ENCODE measurements at places on chromosomes 5 and 9. TPM values are rescaled to one million over a fixed set of nuclear protein-coding genes. Genes with fewer than 3 reads are reported as not detected.

DNA sequence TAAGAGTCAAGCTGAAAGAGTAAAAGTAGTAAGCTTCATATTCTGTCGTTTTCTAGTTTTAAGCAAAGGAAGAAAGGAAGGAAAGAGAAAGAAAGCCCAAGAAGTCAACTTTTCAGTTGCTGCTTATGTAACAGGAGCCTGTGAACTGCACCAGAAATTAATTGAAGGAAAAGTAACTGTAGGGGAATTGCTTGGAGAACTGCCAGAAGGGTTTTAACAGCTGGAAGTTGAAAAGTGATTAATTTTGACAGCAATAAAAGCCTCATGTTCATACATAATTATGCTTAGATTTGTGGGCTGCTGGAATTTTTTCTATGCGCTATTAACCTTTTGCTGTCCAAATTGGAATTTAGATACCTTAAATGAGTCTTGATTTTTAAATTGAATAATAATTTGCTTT is 255.7 kb downstream of the ENC1 start:
- H3K27me3 ChIP-seq = no peaks in the 10 kb centered on the region
- no peaks in the 10 kb centered on the region for H3K4me1 ChIP-seq

DNA sequence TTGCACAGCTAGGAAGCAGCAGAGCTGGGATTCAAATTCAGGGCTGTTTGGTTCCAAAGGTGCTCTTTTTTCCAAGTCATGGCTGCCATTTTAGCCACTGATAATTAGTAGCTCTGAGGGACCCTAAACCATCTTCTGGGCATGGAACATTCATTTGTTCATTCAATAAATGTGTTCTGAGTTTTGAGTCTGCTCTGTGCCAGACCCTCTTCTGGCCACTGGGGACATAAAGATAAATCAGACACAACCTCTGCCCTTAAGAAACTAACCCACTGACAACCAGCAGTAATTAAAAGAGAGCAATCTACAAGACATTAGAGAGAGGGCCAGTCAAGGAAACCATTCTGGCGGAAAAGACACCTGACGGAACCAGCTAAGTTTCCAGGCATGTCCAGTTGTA is 2.0 kb upstream of the CPEB4 start:
- no peaks in the 10 kb centered on the region for H3K27me3 ChIP-seq
- peak overlapping the region; percentile 80 for H3K27ac ChIP-seq
- H3K36me3 ChIP-seq = no peaks in the 10 kb centered on the region
- H3K4me1 ChIP-seq = peaks cover 8% of the 10 kb centered on the region
- no peak overlapping the region for H3K4me3 ChIP-seq

- H3K4me1 ChIP-seq = no peaks in the 10 kb centered on the region
- no peaks in the 10 kb centered on the region for H3K36me3 ChIP-seq
- no peak overlapping the region for H3K4me3 ChIP-seq
- H3K27me3 ChIP-seq = no peaks in the 10 kb centered on the region
Observed at GRCh38 chr5:91955610-91956009, 572.5 kb upstream of the ARRDC3 start.

DNA sequence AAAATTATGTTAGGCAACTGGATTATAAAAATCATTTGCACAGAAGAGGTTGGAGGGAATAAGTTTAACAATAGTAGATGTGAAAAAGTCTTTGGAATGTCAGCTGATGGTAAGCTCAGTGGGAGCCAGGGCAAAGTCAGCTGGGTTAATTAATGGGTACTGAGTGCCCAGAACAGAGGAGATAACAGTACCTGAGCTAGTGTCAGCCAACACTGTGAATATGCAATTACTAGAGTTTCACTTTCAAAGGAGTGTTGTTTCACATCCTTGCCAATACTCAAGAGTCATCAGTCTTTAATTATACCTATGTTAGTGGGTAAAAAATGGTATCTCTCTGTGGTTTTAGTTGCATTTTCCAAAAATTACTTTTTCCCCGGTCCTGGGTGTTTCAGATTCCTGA is 135.1 kb downstream of the KIF4B start:
- no peak overlapping the region for H3K27ac ChIP-seq
- H3K4me1 ChIP-seq = no peaks in the 10 kb centered on the region
- no peaks in the 10 kb centered on the region for H3K27me3 ChIP-seq
- H3K36me3 ChIP-seq = no peaks in the 10 kb centered on the region

DNA sequence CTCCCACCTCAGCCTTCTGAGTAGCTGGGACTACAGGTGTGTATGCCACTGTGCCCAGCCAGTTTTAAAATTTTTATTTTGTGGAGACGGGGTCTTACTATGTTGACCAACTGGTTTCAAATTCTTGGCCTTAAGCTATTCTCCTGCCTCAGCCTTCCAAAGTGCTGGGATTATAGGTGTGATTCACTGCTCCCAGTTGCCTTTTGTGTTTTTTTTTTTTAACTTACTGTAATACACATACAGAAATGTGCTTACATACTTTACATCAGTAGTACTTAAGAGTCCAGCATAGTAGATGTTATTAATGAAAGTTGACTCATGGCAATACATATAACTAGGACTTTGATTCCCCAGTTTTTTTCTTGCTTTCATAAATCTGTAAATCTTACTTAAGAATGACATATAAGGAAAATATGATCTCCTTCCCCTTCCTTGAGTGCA is 4.7 kb downstream of the MAN2A1 start:
- H3K27ac ChIP-seq = peak overlapping the region; percentile 45
- no peaks in the 10 kb centered on the region for H3K27me3 ChIP-seq
- no peaks in the 10 kb centered on the region for H3K36me3 ChIP-seq

- H3K27me3 ChIP-seq = no peaks in the 10 kb centered on the region
- DNase-seq = no peak
- H3K4me1 ChIP-seq = no peaks in the 10 kb centered on the region
Observed at GRCh38 chr9:117706421-117707116, 2.4 kb downstream of the TLR4 start.

- no peaks in the 10 kb centered on the region for H3K4me1 ChIP-seq
- H3K36me3 ChIP-seq = no peaks in the 10 kb centered on the region
- no peak overlapping the region for H3K27ac ChIP-seq
- H3K4me3 ChIP-seq = no peak overlapping the region
- DNase-seq = no peak
Observed at GRCh38 chr9:118262191-118262590, 558.0 kb downstream of the TLR4 start.

GRCh38 chr9:16460696-16461095 is 409.8 kb downstream of the BNC2 start:
- H3K4me3 ChIP-seq = no peak overlapping the region
- H3K4me1 ChIP-seq = no peaks in the 10 kb centered on the region
- no peak for DNase-seq
- no peaks in the 10 kb centered on the region for H3K36me3 ChIP-seq
- H3K27me3 ChIP-seq = no peaks in the 10 kb centered on the region
- H3K27ac ChIP-seq = no peak overlapping the region

DNA sequence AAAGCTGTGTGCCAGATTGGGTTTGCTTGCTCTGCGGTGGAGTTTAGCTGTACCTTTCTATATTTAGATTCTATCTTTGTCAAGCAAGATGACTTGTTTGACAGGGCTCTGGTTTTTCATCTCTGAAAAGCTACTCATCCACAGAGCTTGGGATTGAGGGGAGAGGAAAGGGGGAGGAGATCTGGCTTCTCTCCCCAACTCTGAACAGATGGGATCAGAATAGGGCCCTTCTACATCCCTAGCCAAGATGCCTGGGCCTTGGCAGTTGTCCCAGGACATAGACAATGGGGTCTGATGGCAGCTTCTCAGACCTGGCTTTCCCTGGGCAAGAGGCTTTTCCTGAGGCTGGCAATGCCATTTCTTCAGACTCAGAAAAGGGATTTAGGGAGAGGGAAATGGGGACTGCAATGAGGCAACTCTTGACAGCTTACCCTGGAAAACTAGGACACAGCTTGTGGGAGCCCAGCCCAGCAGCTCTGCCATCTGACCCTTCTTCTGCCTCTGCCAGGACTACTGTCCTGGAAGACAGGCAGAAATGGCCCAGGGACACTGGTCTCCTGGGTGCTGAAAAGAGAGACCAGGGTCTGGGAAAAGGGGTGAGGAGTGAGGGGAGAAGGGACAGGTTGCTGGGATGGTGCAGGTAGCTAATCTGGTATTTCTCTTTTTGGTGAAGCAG is 50.2 kb upstream of the ASTN2 start:
- H3K27me3 ChIP-seq = no peaks in the 10 kb centered on the region
- H3K4me1 ChIP-seq = no peaks in the 10 kb centered on the region
- no peak for DNase-seq
- no peaks in the 10 kb centered on the region for H3K36me3 ChIP-seq

- DNase-seq = no peak
- H3K27me3 ChIP-seq = no peaks in the 10 kb centered on the region
- no peaks in the 10 kb centered on the region for H3K4me1 ChIP-seq
- H3K36me3 ChIP-seq = no peaks in the 10 kb centered on the region
Observed at GRCh38 chr5:23007236-23007635, 154.1 kb upstream of the CDH12 start.

- DNase-seq = no peak
- no peaks in the 10 kb centered on the region for H3K27me3 ChIP-seq
- H3K4me1 ChIP-seq = no peaks in the 10 kb centered on the region
- H3K36me3 ChIP-seq = no peaks in the 10 kb centered on the region
- no peak overlapping the region for H3K4me3 ChIP-seq
Observed at GRCh38 chr9:137702615-137703379, 84.0 kb downstream of the EHMT1 start.

DNA sequence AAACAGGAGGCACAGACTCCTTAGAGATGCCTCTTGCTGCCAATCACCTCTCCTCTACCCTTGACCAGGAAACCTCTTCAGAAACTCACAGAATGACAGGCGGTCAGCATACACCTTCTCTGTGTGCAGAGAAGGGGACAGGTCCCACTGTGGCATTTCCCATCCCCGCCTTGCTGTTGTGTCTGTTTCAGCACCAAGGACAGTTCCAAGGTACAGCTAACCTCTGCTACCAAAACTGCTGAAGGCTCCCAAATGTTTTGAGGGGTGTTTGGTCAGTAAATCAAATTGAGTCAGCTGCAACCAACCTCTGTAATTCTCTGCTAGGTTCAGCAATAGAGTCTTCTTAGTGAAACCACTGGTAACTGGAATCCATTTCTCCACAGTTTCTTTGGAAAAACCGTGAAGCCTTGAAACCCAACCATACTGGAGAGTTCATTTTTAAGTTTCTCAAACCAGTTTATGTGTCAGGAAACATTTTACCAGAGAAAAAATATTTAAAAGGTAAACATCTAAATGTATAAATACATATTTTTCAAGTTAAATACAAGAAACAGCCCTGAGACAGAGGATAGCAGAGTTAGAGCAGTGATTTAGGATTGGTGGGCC is 122.0 kb downstream of the DRD1 start:
- H3K36me3 ChIP-seq = no peaks in the 10 kb centered on the region
- no peaks in the 10 kb centered on the region for H3K4me1 ChIP-seq
- H3K27ac ChIP-seq = no peak overlapping the region
- no peak overlapping the region for H3K4me3 ChIP-seq
- H3K27me3 ChIP-seq = no peaks in the 10 kb centered on the region

- H3K4me3 ChIP-seq = no peak overlapping the region
Observed at GRCh38 chr5:174378121-174378874, 332.8 kb downstream of the NSG2 start.

GRCh38 chr9:133158695-133159094 is 5.0 kb downstream of the GBGT1 start:
- H3K27me3 ChIP-seq = no peaks in the 10 kb centered on the region
- peaks cover 3% of the 10 kb centered on the region for H3K4me1 ChIP-seq
- DNase-seq = peak; percentile 14
- H3K4me3 ChIP-seq = no peak overlapping the region
- no peak overlapping the region for H3K27ac ChIP-seq

DNA sequence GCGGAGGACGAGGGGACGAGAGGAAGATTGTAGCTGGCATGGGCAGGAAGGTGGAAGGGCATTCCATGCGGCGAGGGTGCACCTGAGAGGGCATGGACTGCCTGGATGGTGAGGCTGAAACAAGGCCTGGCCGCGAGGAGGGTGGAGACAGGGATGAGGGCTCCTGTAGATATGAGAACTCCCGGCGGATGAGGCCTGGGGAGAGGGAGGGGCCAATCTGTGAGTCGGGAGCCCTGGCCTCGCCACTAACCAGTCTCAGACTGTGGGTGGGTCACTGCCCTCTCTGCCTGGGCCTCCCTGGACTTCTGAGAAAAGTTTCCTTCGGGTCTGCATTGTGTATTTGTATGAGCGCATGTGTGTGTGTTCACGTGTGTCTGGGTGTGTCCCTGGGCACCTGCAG is 55.4 kb downstream of the LMX1B start:
- no peak overlapping the region for H3K27ac ChIP-seq
- no peak overlapping the region for H3K4me3 ChIP-seq
- DNase-seq = no peak
- H3K27me3 ChIP-seq = peaks cover 72% of the 10 kb centered on the region
- no peaks in the 10 kb centered on the region for H3K4me1 ChIP-seq

GRCh38 chr5:6046296-6046967 is 331.9 kb downstream of the MED10 start:
- H3K36me3 ChIP-seq = no peaks in the 10 kb centered on the region
- H3K4me3 ChIP-seq = no peak overlapping the region
- no peaks in the 10 kb centered on the region for H3K27me3 ChIP-seq
- no peak overlapping the region for H3K27ac ChIP-seq

- no peaks in the 10 kb centered on the region for H3K36me3 ChIP-seq
- no peak overlapping the region for H3K4me3 ChIP-seq
- no peak overlapping the region for H3K27ac ChIP-seq
- no peak for DNase-seq
- H3K4me1 ChIP-seq = no peaks in the 10 kb centered on the region
- H3K27me3 ChIP-seq = no peaks in the 10 kb centered on the region
Observed at GRCh38 chr5:66864240-66864884, 268.2 kb downstream of the MAST4 start.

DNA sequence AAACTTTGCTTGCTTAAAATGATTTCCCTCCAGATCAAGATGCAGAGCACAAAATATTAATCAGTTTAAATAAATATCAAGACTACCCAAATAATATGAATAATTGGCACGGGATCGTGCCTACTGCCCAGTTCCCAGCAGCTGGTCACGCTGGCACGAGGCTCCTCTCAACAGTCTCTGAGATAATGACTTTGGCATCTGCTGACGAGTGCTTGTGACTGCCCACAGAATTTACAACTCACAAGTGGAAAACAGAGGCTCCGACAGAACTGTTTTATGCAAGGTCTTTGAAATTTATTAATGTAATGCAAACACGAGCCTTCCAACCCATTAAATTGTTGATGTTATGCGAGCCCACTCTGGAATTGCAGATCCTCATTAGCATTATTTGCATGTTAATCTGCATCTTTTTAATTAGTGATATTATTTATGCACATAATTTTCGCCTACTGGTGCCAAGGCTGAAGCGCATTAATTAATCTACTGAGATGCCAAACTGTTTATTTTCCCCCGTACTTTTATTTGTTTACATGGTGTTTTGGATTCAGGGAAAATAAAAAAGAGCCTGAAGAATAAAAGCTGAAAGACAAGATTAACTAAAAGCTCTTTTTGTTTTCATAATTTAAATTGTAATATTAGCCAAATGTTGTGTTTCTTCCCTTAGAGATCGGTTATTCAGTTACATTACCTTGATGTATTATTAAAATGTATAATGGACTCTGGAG is 369.3 kb upstream of the IRX1 start:
- H3K27me3 ChIP-seq = no peaks in the 10 kb centered on the region
- H3K27ac ChIP-seq = no peak overlapping the region
- no peaks in the 10 kb centered on the region for H3K36me3 ChIP-seq
- no peak overlapping the region for H3K4me3 ChIP-seq
- DNase-seq = no peak

The IQGAP2 gene
- 75.6 TPM for total RNA-seq

The JADE2 gene
- total RNA-seq = 33.3 TPM

The MAMDC4 gene
- total RNA-seq = 11.0 TPM

The KCNIP1 gene
- 0.24 TPM for total RNA-seq

The DCTN4 gene
- 40.8 TPM for total RNA-seq

The LHX3 gene
- total RNA-seq = not detected

The RNF208 gene
- total RNA-seq = 9.3 TPM

The SLC36A3 gene
- total RNA-seq = not detected

Data from colonic mucosa (tissue), 4 donors.